ENCODE measurements at places on chromosomes 12 and 14.

GRCh38 chr14:51518711-51519110 lies 133.0 kb upstream of the FRMD6 start:
- no peak for DNase-seq

DNA sequence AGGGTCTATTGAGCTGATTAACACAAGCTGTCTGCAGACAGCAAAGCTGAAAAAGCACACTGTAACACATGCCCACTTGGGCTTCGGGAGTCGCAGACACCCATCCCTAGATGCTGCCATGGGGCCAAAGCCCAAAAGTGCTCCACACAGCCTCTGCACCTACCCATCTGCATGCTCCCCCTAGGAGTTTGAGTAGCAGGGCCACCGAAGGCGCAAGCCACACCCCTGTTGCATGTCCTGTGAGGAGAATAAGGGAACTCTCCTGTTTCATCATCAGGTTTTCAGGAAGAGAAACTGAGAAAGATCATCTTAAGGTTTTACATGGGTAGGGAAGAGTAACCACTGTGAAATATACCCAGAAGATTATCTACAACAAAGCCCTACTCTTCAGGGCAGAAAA lies 5.6 kb upstream of the ST8SIA1 start:
- no peak for DNase-seq

DNA sequence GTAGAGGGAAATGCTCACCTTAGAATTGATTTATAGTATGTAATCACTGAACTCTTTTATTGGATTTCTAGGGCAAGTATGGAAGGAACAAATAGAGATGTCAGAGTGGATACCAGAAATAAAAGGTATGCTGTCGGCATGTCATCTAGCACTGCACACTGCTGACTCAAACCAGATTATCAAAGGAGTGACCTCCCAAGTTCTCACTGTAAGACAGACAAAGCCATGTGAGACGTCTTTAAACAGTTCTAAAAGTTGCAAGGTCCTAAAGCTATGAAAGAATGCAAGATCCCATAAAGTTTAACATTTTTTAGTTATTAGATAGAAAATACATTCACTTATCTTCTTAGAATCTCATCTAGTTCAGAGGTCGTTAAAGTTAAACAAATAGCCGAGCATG lies 70.0 kb upstream of the CPM start:
- DNase-seq = no peak

- no peak for DNase-seq
These were observed 323.8 kb downstream of the RAD51B start for GRCh38 chr14:68143341-68143841.

DNA sequence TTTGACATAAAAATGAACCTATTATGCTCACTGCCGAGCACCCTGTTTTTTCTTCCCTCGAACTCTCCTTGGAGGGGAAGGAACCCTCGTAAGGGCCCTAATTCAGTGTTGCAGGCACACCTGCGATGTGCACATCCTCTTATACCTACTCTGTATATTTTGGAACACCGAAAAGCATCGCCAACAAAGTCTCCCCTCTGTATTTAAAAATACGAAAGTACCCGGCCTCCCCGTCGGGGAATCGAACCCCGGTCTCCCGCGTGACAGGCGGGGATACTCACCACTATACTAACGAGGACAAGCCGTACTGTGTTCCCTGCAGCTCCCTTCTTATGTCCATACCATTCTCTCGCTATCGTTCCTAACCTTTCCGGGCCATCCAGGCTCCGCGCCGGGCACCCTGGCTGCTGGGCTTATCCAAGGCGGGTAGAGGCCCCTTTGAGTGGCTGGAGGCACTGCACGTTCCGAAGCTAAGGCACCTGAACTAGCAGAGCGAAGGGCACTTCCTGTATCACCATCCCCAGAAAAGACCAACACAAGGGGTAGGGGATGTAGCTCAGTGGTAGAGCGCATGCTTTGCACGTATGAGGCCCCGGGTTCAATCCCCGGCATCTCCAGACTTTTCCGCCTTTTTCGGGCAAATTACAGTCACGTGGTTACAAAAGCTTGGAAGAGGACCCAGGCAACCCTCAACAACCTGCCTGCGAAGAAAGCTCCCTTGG lies 25.1 kb upstream of the UBC start:
- DNase-seq = no peak

- DNase-seq = no peak
These were observed 363.4 kb upstream of the GARIN6 start for GRCh38 chr12:99284161-99284560.

GRCh38 chr12:65306366-65307168 lies 28.1 kb downstream of the MSRB3 start:
- no peak for DNase-seq

GRCh38 chr14:51869411-51870100 lies 9.1 kb downstream of the GNG2 start:
- no peak for DNase-seq

DNA sequence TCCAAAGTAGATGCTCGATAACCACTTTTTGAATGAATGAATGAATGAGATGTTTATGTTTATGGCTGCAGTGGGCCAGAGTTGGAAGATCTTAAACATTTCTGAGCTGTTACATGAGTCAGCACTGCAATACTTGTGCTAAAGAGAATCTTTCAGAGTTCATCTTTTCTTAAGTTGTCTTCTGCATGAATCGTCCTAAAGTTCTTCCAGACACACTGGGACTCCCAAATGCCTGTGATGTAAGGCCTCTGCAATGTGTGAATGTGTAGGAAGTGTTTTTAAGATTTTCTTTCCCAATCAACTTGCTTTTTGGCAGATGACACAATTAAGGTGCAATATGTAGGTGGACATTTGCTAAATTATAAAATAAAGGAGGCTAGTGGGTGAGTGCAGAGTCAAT lies 50.3 kb upstream of the TRIM9 start:
- no peak for DNase-seq

- no peak for DNase-seq
These were observed 595 bp upstream of the KRT85 start for GRCh38 chr12:52367876-52368275.

DNA sequence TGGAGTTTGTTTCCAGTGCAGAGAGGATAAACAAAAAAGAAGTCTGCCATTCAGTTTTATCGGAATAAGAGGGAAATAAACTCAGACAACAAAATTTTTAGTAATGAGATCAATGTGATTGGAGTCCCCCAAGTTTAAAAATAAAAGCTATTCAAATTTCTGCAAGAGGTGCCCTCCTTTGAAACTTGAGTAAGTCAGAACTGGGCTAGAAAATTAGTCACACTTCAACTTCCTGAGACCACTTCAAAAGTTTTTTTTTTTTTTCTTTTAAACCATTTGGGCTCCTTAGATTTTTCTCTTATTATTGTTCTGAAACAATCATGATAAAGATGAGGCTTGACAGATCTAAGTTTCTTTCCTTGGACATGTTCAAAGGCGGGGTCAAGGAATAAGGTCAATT lies 3.2 kb downstream of the DACT1 start:
- no peak for DNase-seq

- DNase-seq = peak; percentile 78
These were observed 23.5 kb upstream of the ZFP36L1 start for GRCh38 chr14:68816183-68816942.

GRCh38 chr14:70192915-70193314 lies 4.2 kb upstream of the SLC8A3 start:
- DNase-seq = no peak

GRCh38 chr12:59886131-59886733 lies 290.4 kb downstream of the SLC16A7 start:
- DNase-seq = no peak

- DNase-seq = no peak
These were observed 92.0 kb downstream of the PPP2R5C start for GRCh38 chr14:101853455-101854018.

- DNase-seq = no peak
These were observed 59.5 kb downstream of the CMAS start for GRCh38 chr12:22105542-22105941.

GRCh38 chr14:82647088-82647810 lies 1113.6 kb upstream of the SEL1L start:
- DNase-seq = no peak

GRCh38 chr14:91369628-91370445 lies 47.8 kb downstream of the CCDC88C start:
- no peak for DNase-seq

DNA sequence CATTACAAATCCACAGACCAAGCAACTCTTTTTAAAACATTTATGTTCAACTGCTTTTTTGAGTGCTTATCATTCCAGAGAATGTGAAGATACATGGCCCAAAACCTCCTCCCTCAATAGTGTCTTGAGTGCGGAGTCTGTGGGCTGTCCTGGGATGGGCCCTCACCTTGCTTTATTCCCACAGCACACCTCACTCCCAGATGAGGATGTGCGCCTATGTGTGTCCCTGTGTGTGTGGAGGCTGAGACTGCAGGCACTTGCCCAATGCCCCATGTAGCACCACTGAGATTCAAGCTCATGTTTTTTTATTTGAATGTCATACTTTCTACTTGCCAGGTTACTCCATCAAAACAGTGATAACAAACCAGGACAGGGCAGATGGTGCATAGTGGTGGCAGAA lies 291.7 kb downstream of the CACNA1C start:
- no peak for DNase-seq

GRCh38 chr14:24948261-24948847 lies 101.6 kb downstream of the STXBP6 start:
- DNase-seq = no peak

DNA sequence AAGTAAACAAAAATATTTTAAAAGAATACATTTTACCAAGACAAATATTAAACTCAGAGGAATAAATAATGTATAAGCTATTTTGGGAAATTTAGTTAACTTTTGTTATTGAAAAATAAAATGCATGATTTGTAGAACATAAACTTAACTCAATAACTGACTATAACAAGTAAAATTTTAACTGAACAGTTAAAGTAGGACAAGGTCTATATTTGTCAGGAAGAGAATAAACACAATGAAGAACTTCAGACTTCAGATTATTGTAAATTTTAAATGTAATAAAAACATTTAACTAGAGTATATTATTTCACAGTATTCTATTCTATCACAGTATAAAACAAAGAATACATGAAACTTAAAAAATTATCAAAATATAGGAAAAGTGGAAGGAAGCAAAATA lies 948.8 kb upstream of the USP15 start:
- no peak for DNase-seq

- DNase-seq = no peak
These were observed 10.1 kb downstream of the GMFB start for GRCh38 chr14:54478636-54479215.

GRCh38 chr14:64998455-64998931 lies 11.8 kb downstream of the FNTB start:
- DNase-seq = no peak

DNA sequence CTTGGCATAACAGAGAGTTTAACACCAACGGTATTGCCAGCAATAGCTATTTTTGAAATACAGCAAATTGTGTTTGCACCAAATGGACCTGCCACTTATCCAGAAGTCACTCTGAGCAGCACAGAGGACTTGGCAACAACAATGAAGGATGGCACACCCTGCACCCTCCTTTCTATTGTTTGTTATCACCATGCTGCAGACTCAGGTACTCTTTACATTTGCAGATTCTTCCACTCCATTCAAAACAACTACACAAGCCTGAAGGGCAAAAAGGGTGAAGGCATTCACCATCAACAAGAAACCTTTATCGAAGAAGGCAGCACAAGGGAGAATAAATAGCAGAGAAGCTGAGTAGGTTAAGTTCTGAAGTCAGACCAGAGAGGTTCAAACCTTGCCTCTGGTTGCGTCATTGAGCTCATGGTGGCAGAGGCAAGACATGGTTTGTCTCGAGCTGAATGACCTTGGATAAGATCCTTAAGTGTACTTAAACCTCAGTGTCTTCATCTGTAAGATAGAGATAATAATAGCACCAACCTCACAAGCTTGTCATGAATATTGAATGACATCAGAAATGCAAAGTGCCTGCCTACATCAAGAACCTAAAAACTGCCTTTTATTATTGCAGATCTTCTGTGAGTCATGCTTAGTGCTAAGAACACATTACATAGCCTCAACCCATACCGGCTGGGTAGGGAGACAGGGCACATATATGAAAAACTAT lies 1.4 kb upstream of the ACSM4 start:
- no peak for DNase-seq

DNA sequence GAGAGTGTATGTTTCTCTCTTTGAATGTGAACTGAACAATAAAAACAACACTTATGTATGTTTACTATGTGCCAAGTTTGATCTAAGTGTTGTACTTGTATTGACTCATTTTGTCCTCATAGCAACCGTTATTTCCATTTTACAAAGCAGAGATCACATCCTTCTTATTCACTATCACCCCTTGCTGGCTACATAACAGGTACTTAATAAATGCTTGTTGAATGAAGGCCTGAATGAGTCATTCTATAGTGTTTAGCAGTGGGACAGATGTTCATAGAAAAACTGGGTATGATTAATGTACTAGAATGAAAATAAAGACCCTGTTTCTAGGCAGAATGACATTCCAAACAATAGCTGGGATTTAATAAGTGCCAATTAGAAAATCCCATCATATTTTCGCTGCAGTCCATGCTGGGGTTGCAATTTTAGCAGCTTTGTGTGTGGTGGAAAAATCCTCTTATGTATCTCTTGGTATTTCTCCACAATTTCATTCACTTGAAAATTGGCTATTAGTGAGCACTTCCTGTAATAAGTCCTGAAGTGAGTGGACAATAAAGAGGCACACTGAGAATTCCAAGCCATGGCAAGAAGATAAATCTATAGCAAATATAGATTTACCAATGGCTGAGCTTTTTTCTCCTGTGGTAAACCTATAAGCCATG lies 86.0 kb downstream of the FAR2 start:
- no peak for DNase-seq

- DNase-seq = no peak
These were observed 64.0 kb upstream of the DIO2 start for GRCh38 chr14:80275208-80275850.

DNA sequence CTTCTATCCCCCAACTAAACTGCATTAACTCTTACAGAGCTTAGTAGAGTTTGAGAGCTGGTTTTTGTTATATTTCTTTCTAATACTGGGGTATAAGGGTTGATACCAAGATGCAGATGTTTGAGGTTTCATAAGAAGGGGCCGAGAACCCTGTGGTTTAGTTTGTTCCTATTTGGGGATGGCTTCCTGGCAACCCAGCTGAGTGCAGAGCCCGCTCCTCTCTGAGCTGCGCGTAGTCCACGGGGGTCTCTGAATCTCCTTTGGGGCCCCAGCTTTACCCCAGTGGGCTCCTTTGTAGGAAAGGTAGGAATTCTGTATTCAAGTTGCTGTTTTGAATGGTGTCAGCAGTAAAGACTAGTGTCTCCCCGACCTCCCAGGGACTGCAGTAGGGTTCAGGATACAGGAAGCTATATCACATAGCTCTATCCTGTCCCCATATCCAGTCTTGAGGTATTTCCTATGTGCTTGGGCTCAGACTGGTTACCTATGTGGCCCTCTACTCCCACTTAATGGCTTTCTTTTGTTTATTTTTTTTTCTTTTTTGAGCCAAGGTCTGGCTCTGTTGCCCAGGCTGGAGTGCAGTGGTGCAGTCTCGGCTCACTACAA lies 25.4 kb downstream of the PLXNC1 start:
- DNase-seq = no peak

- DNase-seq = no peak
These were observed 159.3 kb upstream of the FOXN3 start for GRCh38 chr14:89576145-89576927.

DNA sequence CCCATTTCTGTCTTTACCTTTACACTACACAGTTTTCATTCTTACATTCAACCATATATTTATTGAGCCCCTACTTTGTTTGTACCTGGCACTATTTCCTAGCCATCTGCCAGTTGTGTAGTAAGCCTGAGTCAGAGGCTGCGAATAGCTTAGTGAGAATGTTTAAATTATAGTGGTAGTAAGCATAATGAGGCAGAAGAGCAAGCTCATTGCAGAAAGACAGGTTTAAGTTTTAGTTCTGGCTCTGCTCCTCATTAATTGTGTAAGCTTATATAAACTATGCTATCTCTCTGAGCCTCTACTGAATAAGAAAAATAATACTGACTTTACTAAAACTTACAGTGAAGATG lies 123.5 kb downstream of the NAV3 start:
- DNase-seq = no peak
